IMR-90 (cell line): ENCODE measurements at places on chromosomes 1 and 21.

DNA sequence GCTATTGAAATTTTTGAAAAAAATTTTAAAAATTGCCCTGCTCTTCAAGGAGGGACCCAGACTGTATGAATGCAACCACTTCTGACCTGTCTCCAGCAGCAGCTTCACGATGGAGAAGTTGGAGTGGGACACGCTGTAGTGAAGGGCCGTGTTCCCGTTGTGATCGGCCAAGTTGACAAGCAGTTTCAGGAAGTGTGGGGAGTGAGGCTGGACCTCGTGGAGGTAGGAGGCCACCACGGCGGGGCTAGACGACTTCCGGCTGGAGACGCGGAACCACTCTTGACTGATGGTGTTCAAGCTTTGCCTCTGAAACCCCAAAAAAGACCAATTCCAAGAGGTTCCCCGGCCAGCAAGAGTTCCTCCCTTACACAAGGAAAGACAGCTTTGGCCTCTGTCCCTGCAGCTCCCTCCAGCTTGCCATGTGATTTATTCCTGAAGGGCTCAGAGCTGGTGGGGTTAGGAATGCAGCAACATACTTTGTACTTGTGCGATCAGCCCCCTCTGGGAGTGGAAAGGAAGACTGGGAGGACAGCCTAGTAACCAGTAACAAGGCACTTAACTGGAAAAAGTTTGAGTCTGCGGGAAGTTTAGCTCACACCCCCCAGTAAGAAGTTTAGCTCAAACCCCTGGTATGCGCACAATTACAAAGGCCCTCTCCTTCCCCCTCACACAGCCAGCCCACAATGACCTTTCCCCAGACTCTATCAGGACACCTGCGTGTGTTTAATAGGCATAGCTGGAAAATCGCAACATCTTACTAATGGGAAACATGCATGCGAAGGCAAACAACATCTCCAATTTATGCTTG, 56.0 kb downstream of the KANK4 start:
- no peak for DNase-seq

GRCh38 chr1:197314682-197315081, 46.6 kb downstream of the CRB1 start:
- DNase-seq = no peak

DNA sequence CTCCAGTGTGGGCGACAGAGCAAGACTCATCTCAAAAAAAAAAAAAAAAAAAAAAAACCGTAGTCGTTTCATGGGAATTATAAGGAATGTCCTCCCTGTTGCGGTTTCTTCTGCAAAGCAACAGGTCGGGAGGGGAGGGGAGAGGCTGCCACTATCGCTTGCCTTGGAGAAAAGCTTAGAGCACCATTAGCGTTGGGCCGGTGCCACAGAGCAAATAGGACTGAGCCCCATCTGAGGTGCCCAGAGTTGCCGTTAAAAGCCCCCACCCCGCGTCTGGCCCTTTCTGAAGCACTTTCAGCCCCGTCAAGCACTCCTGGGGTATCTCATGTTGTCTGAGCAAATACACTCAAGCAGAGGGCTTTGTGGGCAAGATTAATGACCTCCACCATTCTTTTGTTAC, 2.2 kb downstream of the RIPPLY3 start:
- DNase-seq = no peak

GRCh38 chr1:63073309-63074306, 248.8 kb upstream of the FOXD3 start:
- no peak for DNase-seq

- no peak for DNase-seq
Observed at GRCh38 chr1:69321311-69321710, 246.4 kb upstream of the LRRC7 start.

GRCh38 chr1:115705085-115705951, 63.2 kb downstream of the CASQ2 start:
- DNase-seq = no peak

DNA sequence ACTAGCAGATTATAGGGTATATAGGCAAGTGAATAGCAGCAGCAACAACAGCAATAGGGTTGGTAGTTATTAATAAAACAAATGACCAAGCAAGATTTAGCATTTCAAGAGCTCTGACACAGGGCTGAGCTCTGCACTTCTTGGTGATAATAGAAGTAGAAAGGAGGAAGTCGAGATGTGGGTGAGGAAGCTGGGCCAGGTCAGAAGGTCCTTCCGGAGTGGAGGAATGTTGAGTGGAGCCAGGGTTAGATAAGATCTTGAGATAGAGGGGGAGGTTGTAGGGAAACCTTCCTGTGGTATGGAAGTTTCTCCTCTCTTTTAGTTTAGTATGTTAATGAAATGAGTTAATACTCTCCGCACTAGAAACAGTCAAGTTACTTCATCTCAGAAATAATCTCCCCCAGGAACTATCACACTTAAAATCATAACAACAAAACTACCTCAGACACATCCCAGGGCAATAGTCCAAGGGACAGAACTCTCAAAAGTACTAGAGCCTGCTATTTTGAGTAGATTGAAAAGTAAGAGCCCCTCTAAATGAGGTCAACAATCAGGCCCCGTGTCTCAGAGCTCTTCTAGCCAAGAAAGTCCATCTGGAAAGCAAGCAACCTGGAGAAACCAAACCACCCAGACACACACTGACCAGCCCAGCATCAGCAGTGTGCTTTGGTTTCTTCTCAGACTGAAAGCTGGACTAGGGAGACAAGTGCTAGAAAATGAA, 45.4 kb upstream of the ATP1B1 start:
- DNase-seq = no peak

DNA sequence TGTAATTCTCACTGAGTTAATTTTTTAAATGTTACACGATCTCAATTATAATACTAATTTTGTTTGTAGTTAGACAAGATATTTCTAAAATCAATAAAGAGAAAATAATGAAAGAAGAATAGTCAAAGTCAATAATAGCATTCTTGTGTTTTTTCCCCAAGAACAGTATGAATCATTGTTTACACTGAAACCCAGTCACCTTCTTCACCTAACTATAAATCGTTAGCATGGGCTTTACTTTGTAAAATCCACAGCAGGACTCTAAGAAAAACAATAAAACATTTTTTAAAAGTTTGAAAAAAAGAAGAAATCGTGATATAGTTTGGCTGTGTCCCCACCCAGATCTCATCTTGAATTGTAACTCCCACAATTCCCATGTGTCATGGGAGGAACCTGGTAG, 234.6 kb upstream of the LYPLAL1 start:
- no peak for DNase-seq

DNA sequence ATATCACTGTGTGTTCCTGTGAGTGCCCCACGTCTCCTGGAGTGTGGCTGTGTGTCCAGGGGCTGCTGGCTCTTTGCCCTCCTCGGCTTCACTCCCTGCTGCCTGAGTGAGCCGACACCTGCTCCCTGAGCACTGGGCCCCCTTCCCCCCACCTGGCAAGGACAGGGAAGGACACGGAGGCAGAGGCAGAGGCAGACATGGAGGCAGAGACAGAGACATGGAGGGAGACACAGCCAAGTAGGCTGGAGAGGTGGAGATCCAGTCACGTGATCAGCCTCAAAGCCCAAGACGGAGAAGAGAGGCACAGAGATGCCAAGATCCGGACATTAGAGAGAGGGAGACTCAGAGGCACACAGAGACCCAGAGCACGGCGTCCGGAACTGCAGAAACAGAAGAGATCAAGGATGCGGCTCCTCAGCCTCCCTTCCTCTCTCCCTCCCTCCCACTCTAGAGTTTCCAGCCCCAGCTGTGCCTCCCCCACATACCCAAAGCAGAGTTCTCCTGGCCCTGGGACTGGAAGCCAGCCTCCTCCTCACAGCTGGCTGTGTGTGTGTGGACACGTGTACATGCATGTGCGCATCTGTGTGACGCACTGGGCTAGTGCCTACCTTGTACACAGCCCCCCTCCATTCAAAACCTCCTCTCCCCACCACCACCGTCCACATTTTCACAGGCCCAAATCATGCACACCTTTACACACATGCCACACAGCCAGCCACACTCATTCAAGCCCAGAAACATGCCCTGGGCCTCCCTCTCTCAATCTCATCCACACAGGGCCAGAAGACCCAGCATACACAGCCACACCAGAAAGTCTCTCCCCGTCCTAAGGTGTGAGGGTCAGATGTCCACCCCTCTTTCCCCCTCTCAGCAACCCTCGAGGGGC, 39.1 kb upstream of the WASF2 start:
- DNase-seq = peak; percentile 79

DNA sequence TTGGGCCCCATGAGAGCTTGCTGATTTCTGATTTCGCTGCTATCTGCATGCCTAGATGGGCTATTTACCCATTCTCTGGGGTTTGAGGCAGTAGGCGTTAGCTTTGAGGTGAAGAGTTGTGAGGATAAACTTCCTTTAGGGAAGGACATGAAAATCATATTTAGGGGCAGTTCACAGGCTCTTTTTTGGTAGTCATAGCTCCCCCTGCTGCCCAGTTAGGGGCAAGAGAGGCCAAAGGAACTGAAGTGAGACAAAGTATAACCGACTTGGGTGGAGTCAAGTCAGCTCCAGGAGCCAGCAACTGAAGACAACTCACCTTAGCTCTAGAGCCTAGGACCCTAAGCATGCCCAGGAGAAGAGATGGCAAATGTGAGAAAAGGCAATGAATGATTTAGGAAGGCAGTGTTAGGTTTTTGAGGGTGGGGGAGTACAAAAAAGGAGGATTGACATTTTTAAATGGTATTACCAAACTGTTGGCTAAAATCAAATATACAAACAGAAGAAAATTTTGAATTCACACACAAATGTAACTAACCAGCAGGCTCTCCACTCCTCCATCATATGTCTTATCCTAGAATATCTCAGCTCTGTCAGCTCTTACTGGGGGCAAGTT, 625.2 kb downstream of the LMO4 start:
- DNase-seq = peak; percentile 79

- peak; percentile 47 for DNase-seq
Observed at GRCh38 chr1:55375617-55376258, 160.6 kb upstream of the USP24 start.

DNA sequence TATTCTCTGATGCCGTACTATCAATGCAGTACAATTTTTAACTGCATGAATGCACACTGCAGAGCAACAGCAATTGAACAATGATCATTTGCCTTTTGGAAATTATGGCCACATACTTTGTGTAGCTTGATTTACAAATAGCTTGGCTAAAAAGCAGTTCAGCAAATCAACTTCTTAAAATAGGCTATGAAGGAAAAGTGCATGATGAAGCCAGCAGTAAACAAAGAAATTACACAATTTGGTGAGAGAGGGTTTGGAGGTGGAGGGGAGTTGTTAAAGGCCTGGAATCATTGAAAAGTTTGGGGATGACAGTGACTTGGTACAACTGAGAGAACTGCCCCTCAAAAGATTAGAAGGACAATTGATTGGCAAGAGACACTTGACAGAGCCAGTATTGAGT, 6.5 kb downstream of the PIGM start:
- DNase-seq = no peak

DNA sequence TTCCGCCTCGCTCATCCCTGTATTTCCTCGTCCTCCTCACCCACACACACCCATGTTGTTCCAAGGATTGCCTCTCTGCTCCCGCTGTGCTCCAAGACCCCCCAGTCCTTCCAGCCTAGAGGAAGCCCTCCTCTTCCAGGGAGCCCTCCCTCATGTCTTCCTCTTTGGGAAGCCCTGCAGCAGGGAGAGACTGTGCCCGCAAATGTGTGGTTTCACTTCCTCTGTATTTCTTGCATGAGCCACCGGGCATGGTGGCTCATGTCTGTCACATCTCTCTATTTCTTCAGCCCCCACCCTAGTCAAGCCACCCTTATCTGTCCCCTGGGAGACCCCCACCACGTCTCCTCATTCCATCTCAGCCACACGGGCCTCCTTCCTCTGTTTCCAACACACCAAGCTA, 57.5 kb upstream of the PAX7 start:
- DNase-seq = no peak

- DNase-seq = no peak
Observed at GRCh38 chr21:37530901-37531351, 164.4 kb downstream of the DYRK1A start.

DNA sequence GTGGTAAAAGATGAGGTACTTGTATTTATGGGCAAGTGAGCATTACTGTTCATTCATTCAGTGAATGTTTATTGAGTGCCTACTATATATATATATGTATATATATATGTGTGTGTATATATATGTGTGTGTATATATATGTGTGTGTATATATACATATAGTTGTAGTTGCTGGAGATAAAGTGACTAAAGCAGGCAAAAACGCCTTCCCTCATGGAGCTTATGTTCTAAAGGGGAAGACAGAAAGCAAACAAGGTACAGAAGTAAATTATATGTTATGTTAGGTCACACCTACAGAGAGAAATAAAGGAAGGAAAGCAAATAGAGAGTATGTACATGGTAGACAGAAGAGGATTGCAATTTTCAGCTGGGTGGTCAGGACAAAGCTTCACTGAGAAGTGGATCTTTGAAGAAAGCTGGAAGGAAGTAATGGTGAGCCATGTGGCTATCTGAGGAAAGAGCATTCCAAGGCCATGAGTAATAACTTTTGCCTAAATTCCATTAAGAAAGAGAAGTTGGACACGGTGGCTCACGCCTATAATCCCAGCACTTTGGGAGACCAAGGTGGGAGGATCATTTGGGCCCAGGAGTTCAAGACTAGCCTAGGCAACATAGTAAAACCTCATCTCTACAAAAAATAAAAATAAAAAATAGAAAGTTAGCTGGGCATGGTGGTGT, 33.5 kb upstream of the KLF17 start:
- DNase-seq = peak; percentile 83

DNA sequence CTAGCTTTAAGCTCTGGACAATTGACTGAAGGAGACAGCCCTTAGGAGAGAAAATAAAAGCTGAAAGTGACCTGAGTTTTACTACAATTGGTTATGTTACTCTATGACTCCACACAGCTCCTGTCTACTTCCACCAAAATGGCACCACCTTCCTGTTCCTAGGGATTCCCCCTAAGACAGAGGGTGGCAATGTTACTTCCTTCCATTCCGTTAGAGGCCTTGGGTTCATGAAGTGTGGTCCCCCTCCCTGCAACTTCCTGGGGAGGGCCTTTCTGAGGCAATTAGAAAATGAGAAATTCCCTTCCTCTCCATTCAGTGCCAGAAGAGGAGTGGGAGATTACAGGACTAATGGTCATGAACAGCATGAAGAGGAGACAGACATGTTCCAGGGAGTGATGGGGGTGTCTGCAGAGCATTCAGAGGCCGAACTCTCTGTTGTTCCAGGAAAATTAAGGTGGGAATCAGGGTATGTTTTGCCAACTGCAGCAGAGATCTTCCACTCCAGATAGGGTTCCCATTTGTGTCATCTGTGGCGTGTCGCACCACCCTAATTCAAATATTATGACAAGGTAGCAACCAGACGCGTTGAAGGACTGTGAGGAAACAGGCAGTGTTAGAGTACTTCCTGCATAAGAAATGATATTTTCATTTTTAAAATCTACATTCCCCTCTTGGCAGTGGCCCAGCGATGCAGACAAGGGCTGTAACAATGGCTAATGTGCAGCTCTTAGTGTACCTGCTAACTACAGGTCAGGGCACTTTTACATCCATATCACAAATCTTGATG, 53.1 kb upstream of the TRIM67 start:
- DNase-seq = no peak

GRCh38 chr21:46048926-46049889, 48.7 kb upstream of the COL6A2 start:
- DNase-seq = peak; percentile 100
